ENCODE measurements at places on chromosomes 6 and 20. TPM values are rescaled to one million over a fixed set of nuclear protein-coding genes. Genes with fewer than 3 reads are reported as not detected.

SLC17A1 gene
- total RNA-seq = not detected

NTSR1 gene
- 10.6 TPM for total RNA-seq

PSORS1C1 gene
- total RNA-seq = 2.0 TPM

TXNDC5 gene
- total RNA-seq = 221 TPM

PRR18 gene
- not detected for total RNA-seq

GPLD1 gene
- total RNA-seq = 3.9 TPM

KHDC1 gene
- total RNA-seq = 7.9 TPM

EEF1A2 gene
- total RNA-seq = 463 TPM

BRPF3 gene
- 14.3 TPM for total RNA-seq

PNLDC1 gene
- total RNA-seq = not detected

ADISSP gene
- 244 TPM for total RNA-seq
